ENCODE measurements at places on chromosomes 1 and 21. TPM values are rescaled to one million over a fixed set of nuclear protein-coding genes. Genes with fewer than 3 reads are reported as not detected.

The HPCA gene
- total RNA-seq: not detected

- peak; percentile 26 for DNase-seq
Observed at GRCh38 chr1:16984717-16985116, 4.3 kb upstream of the MFAP2 start.

DNA sequence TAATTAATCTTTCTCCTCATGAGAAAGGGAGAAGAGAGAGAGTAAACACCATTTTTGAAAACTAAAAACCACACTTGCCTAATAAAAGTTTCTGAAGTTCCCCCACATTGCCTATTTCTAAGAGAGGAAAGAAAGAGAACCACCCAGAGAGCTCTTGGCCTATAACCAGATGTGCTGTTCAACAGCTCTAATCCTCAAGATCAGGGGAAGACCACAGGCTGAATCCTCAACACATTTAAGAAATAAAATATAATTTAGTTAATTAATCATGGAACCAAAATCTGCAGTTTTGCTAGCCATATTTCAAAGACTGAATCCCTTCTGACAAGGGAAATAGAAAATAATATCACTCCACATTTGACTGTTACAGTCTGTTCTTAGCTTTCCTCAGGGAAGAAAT is 11.9 kb downstream of the PRRX1 start:
- no peak for DNase-seq

DNA sequence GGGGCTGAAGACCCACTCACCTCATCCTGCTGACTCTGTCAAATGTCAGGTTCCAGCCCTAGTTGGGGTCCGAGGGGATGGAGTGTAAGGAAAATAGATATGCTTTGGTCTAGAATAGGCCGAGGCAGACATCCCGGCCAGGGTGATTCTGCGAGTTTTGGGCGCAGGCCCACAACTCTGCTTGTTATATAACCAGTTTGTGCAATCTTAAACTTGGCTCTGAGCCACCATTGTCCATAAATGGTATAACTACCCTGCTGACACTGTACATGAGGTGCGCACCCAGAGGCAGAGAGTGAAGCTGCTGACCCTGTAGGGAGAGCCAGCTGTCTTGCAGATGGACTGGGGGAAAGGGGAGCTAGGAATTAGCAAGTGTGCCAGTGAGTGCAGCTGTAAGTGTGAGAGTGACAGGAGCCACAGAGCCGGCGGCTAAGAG is 1388.8 kb downstream of the AMY1C start:
- no peak for DNase-seq

DNA sequence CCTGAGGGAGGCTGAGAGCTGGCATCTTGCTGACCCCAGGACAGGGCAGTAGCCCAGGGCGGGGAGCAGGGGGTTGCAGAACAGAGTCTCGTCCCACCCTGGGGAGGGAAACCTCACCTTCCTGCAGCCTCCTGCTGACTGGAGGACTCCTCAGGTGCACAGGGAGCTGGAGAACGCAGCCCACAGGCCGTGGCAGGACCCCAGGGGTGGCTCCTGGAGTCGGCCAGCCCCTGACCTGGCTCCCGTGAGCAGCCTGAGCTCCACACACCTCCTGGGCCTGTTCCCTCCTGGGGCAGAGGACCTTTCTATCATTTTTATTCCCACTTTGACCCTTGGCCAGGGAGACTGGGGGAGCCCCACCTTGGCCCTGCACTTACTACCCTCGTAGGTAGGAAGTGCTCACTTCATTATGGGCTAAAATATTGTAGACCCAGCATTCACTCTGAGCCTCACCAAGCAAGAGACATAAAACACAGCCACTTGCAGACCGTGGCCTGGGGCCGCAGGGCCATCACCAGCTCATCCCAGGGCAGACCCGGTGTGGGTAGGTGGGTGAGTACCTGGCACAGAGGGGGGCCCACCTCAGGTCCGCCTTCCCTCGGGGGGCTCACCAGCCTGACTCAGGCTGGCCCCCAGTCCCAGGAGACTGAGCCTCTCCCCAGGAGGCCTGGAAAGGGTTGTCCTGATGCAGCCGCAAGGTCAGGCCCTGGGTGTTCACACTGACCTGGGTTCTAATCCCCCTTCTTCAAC is 287.3 kb upstream of the VAMP3 start:
- DNase-seq: no peak

- DNase-seq: no peak
Observed at GRCh38 chr1:224252479-224252878, 69.4 kb downstream of the DEGS1 start.

- DNase-seq: no peak
Observed at GRCh38 chr1:114075546-114076242, 78.0 kb downstream of the SYT6 start.

DNA sequence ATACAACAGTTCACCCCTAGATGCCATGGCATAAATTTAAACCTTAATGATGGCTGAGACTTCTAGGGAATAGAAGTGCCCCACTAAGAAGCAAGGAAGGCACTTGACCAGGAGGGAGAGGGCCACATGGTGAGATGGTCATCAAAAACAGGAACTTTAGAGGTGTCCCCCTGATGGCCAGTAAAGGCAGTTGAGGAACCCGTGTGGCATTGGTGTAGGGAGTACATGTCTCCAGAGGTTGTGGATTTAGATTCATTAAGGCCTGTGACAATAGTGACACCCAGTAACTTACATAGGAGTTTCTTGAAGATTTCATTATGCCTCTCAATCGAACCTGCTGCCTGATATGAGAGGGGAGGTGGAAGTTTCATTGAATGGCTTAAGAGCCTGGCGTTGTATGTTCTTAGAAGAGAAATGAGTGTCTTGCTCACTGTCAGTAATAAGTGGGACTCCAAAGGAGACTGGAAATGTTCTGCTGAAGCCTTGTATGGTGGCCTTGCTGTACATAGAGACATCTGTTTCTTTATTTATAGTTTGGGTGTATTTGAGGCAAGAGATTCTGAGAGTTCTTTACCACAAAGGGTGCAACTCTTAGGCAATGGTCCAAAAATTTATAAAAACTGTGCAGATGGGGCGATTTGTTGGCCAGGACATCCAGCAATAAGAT is 27.9 kb downstream of the EDARADD start:
- DNase-seq: no peak

The SLAMF8 gene
- 3.1 TPM for total RNA-seq

- no peak for DNase-seq
Observed at GRCh38 chr1:19375631-19376400, 63.7 kb downstream of the SLC66A1 start.

GRCh38 chr1:206573319-206573718 is 38.9 kb downstream of the EIF2D start:
- no peak for DNase-seq
